ENCODE measurements at places on chromosomes 6 and 20. TPM values are rescaled to one million over a fixed set of nuclear protein-coding genes. Genes with fewer than 3 reads are reported as not detected.

DNA sequence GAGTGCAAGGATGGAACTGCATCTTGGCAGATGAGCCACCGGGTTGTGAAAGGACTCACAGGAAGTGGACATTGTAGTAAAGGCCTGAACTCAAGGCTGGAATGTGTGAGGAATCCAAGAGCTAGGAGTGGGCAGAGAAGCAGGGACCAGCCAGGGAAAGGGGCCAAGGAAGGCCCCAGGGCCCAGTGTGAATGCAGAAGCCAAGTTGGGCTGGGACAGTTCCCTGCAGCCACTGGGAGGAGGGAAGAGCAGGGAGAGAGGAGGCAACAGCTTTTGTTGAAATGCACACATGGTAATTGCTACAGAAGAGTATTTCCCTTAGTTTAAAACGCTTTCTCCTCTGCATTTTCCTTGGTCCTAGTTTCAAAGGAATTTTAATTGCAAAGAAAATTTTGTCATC, 34.6 kb downstream of the CDH22 start:
- no peaks in the 10 kb centered on the region for H3K4me1 ChIP-seq
- H3K4me3 ChIP-seq: no peak overlapping the region
- DNase-seq: no peak
- peaks cover 31% of the 10 kb centered on the region for H3K27me3 ChIP-seq
- H3K36me3 ChIP-seq: no peaks in the 10 kb centered on the region

- no peaks in the 10 kb centered on the region for H3K27me3 ChIP-seq
- no peak overlapping the region for H3K27ac ChIP-seq
- no peaks in the 10 kb centered on the region for H3K4me1 ChIP-seq
- DNase-seq: no peak
These were observed 27.4 kb upstream of the BMP5 start for GRCh38 chr6:55902796-55903195.

The C6orf118 gene
- not detected for total RNA-seq

The PRDM1 gene
- total RNA-seq: 7.3 TPM

DNA sequence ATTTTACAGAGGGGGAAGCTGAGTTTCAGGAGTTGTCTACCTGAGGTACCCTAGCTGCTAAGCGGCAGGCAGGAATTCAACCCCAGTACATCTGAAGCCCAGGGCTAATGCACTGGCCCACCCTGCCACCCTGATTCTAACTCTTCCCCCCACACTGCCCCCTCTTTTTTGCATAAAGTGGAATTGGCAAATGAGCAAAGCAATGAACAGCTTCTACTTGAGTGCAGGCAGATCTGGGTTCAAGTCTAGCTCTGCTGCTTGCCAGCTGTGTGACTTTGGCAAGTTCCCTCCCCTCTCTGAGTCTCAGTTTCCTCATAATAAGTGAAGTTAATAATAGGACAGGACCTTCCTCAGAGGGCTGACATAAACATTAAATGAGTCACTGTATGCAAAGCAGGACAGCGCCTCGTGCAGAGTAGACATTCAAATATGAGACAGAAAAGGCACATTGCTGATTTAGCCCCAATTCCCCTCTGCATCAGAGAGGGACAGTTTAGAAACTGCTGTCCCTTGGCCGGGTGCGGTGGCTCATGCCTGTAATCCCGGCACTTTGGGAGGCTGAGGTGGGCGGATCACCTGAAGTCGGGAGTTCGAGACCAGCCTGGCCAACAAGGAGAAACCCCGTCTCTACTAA, 4.7 kb downstream of the ADA start:
- no peaks in the 10 kb centered on the region for H3K36me3 ChIP-seq
- H3K27ac ChIP-seq: no peak overlapping the region
- H3K27me3 ChIP-seq: no peaks in the 10 kb centered on the region
- H3K4me3 ChIP-seq: no peak overlapping the region
- DNase-seq: no peak
- peaks cover 48% of the 10 kb centered on the region for H3K4me1 ChIP-seq

Data from tibial nerve (tissue), 4 donors.